Activated naive CD8-positive, alpha-beta T cell treated with anti-CD3 and anti-CD28 coated beads, Interleukin-2, amount 10 ng/mL, durations not matched to agents 7 days and 5 days (primary cell): ENCODE measurements at places on chromosomes 16 and 17. TPM values are rescaled to one million over a fixed set of nuclear protein-coding genes. Genes with fewer than 3 reads are reported as not detected.
A peak's percentile ranks its signal among the peaks of the same experiment; 100 is the strongest.

DNA sequence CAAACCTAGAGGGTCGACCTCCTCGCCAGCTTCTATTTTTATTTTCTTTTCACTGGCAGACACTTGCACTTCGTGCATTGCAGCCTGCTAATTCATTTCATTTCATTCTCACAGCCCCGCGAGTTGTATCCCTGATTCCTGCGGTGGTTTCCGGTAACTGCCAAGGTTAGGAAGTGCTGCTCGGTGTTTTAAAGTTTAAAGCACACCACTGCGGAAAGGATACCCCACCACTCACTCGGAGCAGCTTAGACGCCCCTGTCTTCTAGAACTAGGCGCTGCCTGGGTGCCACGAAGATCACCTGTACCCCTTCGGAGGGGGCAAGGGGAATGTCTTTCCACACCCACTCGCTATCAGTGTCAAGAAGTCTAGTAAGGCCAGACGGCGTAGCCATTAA is 509 bp downstream of the CNEP1R1 start:
- peak; percentile 51 for DNase-seq

GRCh38 chr16:55052741-55053415 is 122.2 kb downstream of the IRX5 start:
- DNase-seq, result no peak

GRCh38 chr16:56468800-56469199 is 17.4 kb downstream of the OGFOD1 start:
- DNase-seq, result no peak

GRCh38 chr16:15829460-15829859 is 27.4 kb downstream of the MYH11 start:
- DNase-seq, result no peak

DNA sequence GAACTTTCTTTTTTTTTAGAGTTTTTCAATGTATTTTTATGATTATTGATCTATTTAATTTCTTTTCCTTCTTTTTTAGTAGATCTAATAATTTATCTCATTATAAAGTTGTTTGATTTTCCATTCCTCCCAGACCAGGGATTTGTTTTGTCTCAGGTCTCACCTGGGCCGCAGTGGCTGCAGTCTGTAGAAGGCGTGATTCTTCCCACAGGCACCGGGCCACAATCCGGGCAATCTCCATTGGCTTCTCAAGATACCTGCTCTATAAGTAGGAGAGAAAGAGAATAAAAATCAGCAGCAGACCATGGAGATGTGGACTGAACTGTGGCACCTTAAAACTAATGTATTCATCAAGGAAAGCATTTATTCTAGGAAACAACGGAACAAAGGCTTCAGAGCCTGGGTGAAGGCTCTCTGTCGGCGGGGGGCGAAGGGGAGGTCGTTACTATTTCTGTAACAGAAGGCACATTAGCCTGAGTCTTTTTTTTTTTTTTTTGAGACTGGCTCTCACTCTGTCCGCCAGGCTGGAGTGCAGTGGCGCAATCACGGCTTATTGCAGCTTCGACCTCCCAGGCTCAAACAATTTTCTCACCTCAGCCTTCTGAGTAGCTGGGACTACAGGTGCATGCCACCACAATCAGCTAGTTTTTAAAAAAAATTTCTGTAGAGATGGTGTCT is 42.7 kb downstream of the STAT3 start:
- DNase-seq, result no peak

DNA sequence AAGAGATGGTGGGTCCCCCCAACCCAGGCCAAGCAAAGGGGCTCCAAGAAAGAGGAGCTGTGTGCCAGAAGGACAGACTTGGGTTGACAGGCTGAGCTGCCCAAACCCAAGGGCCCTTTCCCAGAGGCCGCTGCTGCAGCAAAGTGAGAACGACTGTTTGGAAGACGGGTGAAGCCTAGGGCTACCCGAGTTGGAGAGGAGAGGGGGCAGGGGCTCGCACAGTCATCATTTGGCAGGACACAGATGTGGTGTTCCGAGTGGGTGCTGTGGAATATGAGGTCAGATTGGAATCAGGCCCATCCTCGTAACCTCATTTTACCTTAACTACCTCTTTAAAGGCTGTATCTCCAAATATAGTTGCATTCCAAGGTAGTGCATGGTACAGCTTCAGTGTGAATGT is 5.3 kb upstream of the MFAP4 start:
- DNase-seq, result no peak

DNA sequence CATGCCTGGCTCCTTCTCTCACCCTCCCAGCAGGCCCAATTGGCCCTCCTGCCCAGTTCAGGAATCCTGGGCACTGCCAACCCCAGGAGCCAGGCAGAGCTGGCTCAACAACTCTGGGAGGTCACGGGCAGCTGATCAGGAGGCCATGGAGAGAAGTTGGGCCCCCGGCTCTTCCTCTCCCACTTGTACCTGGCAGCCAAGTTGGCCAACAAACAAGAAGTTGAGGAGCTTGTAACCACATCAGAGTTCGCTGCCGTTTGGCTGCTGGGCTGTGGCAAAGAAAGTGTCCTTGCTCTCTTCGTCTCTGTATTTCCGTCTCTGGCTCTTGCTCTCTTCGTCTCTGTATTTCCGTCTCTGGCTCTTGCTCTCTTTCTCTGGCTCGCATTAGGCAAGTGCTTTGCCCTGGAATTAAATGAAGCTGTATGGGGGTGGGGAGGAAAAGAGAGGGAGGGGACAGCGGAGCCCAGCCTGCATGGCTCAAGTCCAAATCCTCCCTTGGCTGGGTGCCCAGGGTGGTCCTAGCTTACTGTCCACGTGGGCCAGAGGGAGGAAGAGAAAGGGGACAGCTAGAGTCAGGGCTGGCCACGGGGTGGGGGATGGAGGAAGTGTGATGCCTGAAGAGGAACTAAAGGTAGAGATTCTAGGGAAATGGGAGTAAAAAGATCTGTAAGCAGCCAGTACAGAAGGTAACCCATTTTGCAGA is 7.8 kb upstream of the TMEM132E start:
- no peak for DNase-seq

DNA sequence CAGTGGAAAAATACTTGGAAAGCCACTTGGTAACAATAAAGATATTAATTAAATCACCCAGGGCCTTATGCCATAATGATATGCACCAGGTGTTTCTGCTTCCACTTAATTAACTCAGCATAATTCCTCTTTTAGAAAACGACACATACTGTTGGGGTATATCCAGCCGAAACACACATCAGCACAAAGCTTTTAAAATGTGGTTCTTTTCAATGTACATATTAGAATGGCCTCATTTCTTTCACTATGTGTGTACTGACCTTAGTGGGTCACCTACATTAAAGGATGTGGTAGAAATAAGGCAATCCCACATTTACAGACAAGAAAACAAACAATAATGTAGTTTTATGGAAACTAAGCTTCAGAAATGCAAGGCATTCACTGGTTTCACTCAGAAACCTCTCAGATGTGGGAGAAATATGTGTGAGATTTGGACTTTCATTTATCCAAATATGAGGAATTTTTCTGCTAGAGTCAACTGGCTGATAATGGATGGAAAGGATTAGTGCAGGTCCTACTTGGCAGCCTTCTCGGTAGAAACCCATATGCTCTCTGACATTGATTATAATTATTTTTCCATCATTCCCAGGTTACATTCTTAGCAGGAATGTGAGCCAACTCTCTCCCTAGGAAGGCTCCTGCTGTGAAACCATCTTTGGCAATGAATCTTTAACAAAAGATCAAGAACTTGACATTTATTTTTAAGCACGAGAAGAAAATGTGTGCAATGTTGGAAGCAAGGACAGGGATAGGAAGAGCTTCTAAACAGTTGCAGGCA is 66.7 kb upstream of the DHX40 start:
- DNase-seq, result no peak

GRCh38 chr17:40951011-40951622 is 13.7 kb upstream of the KRT23 start:
- no peak for DNase-seq

- no peak for DNase-seq
These were observed 224.9 kb downstream of the PRKCA start for GRCh38 chr17:66527335-66527734.

- no peak for DNase-seq
These were observed 218.2 kb upstream of the CHMP6 start for GRCh38 chr17:80773243-80773991.

GRCh38 chr17:31568121-31568520 is 176.6 kb downstream of the RAB11FIP4 start:
- no peak for DNase-seq

- no peak for DNase-seq
These were observed 25.4 kb downstream of the CRHR1 start for GRCh38 chr17:45809499-45809898.

DNA sequence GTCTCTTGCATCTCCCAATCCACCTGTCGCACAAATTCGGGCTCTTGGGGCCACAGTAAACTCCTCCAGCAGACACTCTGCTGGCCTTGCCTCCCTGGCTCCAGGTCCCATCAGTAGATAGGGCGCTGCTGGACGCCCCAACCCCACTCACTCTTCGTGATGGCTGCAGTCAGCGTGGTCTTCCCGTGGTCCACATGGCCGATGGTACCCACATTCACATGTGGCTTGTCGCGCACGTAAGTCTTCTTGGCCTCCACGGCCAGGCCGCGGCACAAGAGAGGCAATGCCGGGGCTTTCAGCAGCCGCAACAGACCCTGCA is 428 bp downstream of the TUFM start:
- DNase-seq, result no peak

DNA sequence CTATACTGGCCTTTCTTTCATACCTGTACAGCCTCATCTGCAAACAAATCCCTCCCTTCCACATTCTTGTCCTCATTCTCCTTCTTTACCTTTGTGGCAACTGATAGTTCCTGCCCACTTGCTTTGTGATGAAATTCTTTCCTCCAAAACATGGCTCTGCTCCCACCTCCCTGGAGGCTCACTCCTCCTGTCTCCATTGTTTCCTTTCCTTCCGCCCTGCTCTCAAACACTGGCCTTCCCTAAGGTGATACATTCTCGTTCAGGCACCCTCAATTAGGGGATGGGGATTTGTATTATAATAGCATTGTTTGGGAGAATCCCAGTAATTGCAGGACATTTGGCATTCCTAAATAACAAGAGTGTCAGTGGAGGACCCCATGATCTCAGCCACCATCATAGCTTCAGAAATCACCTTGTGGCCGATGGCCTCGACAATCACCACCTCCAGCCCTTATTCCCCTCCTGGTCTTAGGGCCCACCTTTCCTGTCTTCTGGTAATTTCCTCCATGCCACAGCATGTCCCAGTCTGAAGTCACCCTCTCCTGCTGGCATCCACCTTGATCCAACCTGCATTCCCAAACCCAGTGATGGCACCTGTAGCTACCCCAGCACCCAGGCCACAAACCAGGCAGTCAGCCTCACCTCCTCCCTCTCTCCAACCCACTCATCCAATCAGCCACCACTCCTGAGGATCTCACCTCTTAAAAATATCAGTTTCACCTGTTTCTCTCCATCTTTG is 7.9 kb downstream of the UNC119 start:
- no peak for DNase-seq

GRCh38 chr16:57179215-57179828 is 6.5 kb downstream of the PSME3IP1 start:
- DNase-seq, result no peak

- DNase-seq, result peak; percentile 39
These were observed 66.2 kb downstream of the CENPV start for GRCh38 chr17:16286947-16287562.

GRCh38 chr17:34225046-34225445 is 30.0 kb upstream of the CCL2 start:
- DNase-seq, result no peak

GRCh38 chr16:79076047-79076767 is 524.3 kb downstream of the MAF start:
- no peak for DNase-seq

GRCh38 chr16:908526-909155 is 62.1 kb downstream of the LMF1 start:
- no peak for DNase-seq

DNA sequence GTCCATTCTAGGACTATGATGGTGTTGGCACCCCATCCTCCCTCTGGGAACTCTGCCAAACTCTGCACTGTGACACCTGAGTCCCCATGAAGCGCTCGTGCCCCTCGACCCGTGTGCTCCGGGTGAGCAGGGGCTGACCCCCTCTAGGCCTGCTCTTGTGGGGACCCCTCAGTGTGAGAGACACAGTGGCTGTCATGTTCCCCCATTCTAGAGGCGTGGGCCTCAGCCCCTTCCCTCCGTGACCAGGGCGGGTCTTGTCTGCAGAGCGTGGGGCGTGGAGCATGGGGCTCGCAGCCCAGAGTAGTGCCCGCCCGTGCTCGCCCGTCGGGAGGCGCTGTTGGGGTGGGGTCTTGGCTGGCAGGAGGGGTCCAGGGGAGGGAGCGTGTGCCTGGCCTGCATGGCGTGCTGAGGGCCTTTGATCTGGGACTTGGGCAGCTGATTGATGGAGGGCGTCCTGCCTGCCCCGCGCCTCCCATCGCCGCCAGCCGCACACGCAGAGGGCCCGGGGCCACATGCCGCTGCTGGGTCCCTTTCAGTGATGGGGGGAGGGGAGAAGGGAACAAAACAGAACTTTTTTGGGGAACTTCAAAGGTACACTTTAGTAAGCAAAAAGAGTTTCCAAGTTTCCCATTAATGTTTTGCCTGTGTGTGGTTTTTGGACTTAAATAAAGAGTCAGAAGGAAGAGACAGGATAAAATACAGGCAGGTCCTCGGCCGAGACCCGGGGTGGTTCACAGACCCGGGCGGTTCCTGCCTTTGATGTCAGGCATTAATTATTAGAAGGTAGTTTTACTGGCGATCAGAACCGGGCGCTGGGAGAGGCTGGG is 22.5 kb downstream of the CENPX start:
- no peak for DNase-seq

DNA sequence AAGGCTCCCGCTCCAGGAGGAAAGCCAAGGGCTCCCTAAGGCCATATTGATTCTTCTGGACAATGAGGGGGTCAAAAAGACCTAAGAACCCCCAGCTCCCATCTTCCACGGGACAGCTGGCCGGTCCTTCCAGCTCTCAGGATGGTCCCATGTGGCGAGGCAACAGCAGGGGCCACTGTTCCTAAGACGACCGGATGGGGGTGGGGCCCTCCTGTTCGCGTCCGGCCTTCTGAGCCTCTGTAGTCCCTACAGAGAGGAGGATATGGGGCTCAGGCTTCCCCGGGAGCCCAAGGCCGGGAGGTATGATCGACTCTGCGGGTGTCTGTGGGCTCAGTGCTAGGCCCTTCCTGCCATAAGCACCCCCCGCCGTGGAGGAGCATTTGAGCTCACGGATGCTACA is 6.0 kb upstream of the DCXR start:
- DNase-seq, result no peak

DNA sequence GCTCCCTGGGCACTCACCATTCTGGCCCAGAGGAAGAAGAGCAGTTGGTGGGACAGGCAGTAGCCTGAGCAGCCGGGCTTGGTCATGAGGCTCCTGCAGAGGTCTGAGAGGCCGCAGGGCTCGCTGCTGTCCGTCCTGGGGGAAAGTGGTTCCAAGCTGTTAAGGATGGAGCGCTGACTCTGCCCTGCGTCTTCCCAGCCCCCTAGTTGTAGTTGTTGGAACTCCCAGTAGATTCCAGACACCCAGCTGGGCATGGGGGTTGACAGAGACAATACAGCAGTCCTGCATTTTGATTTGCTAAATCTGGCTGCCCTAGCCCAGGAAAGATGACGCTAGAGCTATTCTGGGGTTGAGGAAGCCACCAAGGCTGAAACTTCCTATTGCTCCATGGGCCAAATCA is 7.3 kb downstream of the C16orf89 start:
- no peak for DNase-seq

GRCh38 chr17:28335959-28336871 is 654 bp downstream of the TNFAIP1 start:
- no peak for DNase-seq

Gene CTRB2
- total RNA-seq, result not detected

Gene DOC2B
- total RNA-seq, result not detected

Gene CDK5R1
- total RNA-seq, result 8.1 TPM

Gene CES2
- 45.4 TPM for total RNA-seq

Gene NLRC5
- 401 TPM for total RNA-seq

Gene GJD3
- total RNA-seq, result not detected
